ENCODE measurements at places on chromosomes 13 and 19. TPM values are rescaled to one million over a fixed set of nuclear protein-coding genes. Genes with fewer than 3 reads are reported as not detected.

- H3K36me3 ChIP-seq = peaks cover 50% of the 10 kb centered on the region
- no peak for DNase-seq
- H3K4me1 ChIP-seq = no peaks in the 10 kb centered on the region
- no peak overlapping the region for H3K27ac ChIP-seq
- no peak overlapping the region for H3K4me3 ChIP-seq
Measured at GRCh38 chr19:34416021-34416545, 11.9 kb downstream of the PDCD2L start.

GRCh38 chr13:39402221-39402970 is 200.6 kb downstream of the LHFPL6 start:
- no peaks in the 10 kb centered on the region for H3K27me3 ChIP-seq
- H3K36me3 ChIP-seq = no peaks in the 10 kb centered on the region
- no peak overlapping the region for H3K4me3 ChIP-seq

Gene LYPD5
- total RNA-seq = 0.50 TPM

Gene PNMA8A
- total RNA-seq = not detected

- peaks cover 60% of the 10 kb centered on the region for H3K4me1 ChIP-seq
- peak overlapping the region; percentile 80 for H3K27ac ChIP-seq
- no peak for DNase-seq
- H3K36me3 ChIP-seq = no peaks in the 10 kb centered on the region
Measured at GRCh38 chr19:41354343-41354953, 726 bp upstream of the TGFB1 start.

GRCh38 chr13:76803831-76804230 is 82.4 kb downstream of the KCTD12 start:
- H3K36me3 ChIP-seq = no peaks in the 10 kb centered on the region
- no peak overlapping the region for H3K27ac ChIP-seq
- no peak overlapping the region for H3K4me3 ChIP-seq
- no peak for DNase-seq
- no peaks in the 10 kb centered on the region for H3K4me1 ChIP-seq

Gene KLK7
- total RNA-seq = not detected

- no peaks in the 10 kb centered on the region for H3K27me3 ChIP-seq
- no peak for DNase-seq
- H3K36me3 ChIP-seq = no peaks in the 10 kb centered on the region
- H3K27ac ChIP-seq = no peak overlapping the region
Measured at GRCh38 chr19:14127176-14127575, 9.2 kb downstream of the ASF1B start.

DNA sequence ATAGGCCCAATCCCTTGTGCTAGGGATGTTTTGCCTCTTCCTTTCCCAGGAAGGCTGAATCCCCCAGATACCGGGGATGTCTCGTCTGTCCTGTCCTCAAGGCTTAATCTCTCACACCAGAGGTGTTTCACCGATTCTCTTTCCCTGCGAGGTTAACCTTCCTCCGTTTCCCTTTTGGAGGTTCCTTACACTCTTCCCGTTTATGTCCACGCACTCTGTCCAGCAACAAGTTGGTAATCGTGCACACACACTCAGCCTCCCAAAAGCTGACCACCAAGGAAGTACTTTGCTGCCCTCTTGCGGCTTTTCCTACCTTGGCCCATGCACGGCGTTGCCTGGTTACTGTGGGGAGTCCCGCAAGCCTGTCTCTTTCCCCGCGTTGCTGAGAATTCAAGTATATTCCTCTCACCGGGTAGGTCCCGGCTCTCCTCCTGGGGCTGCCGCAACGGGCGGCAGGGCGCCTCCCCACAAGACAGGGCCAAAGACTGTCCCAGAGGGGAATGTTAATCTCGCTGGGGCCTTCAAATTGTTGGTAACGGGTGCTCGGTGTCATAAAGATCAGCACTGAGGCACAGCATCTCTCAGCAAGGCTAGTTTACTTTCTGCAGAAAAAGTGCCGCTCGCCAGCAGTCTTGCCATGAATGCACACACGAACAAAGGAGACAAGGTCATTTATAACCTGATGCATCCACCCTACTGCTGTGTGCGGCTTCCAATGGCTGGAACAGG is 36.7 kb upstream of the CD177 start:
- no peak overlapping the region for H3K4me3 ChIP-seq
- H3K4me1 ChIP-seq = no peaks in the 10 kb centered on the region
- DNase-seq = no peak

Gene COL4A2
- total RNA-seq = not detected

- no peaks in the 10 kb centered on the region for H3K27me3 ChIP-seq
- no peak overlapping the region for H3K4me3 ChIP-seq
- H3K4me1 ChIP-seq = no peaks in the 10 kb centered on the region
Measured at GRCh38 chr13:61777271-61777670, 361.6 kb upstream of the PCDH20 start.

DNA sequence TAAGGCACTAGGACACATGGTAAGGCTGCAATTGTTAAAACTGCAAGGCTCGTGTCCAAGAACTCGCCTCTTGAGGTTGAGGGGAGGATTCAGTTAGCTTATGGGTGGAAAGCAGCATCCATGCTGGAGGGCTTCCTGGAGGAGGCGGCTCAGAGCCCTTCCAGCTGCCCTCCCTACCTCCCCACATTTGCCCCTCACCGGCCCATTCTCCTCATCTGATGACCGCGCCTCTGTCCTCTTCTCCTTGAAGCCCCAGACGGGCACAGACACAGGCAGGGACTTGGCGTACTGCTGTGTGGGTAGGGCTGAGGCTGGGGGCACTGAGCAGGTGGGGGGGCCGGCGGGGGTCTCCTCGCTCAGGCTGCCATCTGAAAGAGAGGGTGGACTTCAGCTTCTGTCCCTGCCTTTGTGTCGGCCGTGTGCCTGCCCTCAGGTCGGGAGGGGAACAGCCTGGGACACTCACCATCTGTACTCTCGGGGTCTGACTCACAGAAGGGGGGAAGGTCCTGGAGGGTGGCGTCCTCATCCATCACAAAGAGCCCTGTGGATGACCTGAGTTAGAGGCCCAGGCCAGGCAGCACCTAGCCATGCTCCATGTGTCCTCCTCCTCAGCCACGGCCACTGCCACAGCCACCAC is 4.1 kb upstream of the PNKP start:
- H3K27me3 ChIP-seq = no peaks in the 10 kb centered on the region
- DNase-seq = no peak
- no peak overlapping the region for H3K4me3 ChIP-seq
- H3K27ac ChIP-seq = no peak overlapping the region

DNA sequence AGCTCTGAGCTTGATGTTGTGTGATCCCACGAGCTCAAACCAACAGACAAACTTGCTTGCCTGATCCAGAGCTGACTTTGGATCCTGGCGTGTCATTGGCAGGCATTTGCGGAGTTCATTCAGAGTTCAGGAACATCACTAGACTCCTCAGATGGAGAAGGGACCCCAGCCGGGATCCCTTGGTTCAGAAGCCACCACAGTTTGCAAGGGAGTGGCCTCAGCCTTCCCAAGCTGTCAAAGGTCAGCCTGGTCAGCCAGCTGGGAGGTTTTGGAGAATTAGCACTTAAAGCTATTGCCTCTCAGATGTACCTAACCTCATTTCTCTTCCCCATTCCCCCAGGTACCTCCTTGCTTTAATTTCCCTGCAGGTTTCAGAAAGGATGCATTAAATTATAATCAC is 208.8 kb upstream of the SOX21 start:
- no peaks in the 10 kb centered on the region for H3K4me1 ChIP-seq
- no peak overlapping the region for H3K4me3 ChIP-seq
- no peak overlapping the region for H3K27ac ChIP-seq
- no peaks in the 10 kb centered on the region for H3K36me3 ChIP-seq
- no peaks in the 10 kb centered on the region for H3K27me3 ChIP-seq
- DNase-seq = no peak

Gene GIPR
- 6.9 TPM for total RNA-seq

DNA sequence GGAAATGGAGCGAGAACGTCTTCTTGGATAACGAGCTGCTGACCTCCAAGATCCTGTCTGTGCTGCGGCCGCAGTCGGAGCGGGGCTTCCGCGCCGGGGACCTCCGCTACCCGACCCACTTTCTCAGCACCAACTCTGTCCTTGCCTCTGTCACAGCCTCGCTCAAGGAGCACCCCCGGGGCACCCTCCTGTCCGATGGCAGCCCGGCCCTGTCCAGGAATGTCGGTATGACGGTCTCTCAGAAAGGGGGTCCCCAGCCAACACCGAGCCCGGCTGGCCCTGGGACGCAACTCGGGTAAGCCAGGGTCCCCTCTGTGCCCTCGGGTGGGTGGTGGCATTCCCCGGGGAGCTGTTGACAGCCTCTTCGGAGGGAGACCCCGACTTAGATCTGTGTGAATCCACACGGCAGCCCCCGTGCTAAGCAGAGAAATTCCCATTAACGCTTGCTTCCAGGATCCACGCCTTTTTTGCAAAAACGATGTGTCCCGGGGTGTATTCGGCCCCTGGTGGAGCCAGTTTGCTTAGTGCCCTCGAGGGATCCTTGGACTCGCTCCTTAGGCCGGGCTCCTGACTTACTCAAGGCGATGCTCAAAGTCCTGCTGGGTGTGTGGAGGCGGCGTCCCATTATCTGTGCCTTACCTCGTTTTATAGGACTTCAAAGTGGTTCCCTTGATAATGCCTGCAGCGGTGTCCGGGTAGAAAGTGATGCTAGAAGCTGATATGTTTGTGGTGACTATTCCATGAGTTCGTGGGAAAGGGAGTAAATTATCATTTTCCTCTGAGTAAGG is 48.5 kb downstream of the PEX11G start:
- no peak for DNase-seq
- no peaks in the 10 kb centered on the region for H3K4me1 ChIP-seq
- peaks cover 79% of the 10 kb centered on the region for H3K36me3 ChIP-seq
- no peak overlapping the region for H3K27ac ChIP-seq
- no peak overlapping the region for H3K4me3 ChIP-seq

DNA sequence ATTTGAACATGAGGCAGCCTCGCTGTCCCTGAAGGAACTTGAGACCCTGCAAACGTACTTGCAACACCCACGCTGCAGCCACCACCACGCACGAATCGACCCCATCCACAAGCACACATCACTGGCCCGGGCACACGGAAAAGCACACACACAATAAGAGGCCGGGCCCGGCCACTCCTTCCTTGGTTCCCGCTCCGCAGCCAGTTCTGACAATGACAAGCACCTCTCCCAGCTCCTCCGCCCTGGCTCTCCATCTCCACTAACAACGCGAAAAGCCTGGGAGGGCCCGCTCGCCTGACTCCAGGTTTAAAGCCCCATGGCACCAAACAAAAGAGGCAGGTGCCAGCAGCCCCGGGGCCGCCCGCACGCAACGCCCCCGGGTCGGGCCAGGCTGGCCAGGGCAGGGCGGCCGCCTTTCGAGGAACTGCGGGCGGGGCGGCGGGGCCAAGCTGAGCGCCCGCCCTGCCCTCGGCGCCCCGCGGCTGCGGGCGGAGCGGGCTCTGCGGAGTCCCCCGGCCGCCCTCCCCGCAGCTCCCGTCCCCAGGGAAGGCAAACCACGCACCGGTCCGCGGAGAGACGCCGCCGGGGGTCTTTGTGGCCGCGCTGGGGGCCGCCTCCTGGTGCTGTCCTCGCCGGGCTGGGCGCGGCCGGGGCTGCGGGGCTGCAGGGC is 495 bp downstream of the DCLK1 start:
- H3K36me3 ChIP-seq = no peaks in the 10 kb centered on the region
- H3K4me1 ChIP-seq = no peaks in the 10 kb centered on the region
- H3K4me3 ChIP-seq = no peak overlapping the region
- peaks cover 19% of the 10 kb centered on the region for H3K27me3 ChIP-seq
- H3K27ac ChIP-seq = no peak overlapping the region
- DNase-seq = no peak

DNA sequence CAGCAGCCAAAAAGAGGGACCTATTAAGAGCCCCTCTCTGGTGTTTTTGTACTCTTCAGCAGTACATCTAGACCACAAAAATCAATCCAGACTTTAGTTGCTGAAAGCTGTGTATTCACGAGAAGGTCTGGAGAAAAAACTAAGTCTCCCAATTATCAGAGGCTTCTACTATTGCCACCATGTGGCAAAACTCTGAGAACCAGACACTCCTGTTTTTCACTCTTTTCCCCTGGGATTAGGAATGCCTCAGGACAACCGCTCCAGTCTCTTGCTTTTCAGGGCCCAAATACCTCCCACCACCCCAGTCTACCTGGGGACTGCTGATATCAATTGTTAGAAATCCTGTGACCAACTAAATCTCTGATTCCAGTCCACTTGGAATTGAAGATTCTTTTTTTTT is 30.1 kb upstream of the OBI1 start:
- no peaks in the 10 kb centered on the region for H3K4me1 ChIP-seq
- no peaks in the 10 kb centered on the region for H3K36me3 ChIP-seq
- no peaks in the 10 kb centered on the region for H3K27me3 ChIP-seq

DNA sequence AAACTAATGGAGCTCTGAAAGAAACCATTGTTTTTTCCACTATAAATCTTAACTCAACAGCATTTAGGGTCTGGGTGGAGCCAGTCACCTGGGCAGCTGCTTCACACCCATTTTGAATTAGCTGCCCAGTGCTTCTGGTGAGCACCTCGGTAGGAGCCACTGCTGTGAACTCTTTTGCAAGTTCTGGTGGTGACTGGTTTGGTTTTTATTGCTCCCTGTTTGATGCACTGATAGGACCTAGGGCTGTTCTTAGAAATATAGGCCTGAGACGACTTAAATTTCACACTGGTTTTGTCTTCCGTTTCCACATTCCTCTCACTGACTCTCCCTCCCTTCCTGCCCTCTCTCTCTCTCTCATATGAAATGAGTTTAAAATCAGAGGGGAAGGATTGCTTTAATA is 103.9 kb downstream of the GGACT start:
- no peak for DNase-seq
- H3K4me1 ChIP-seq = peaks cover 5% of the 10 kb centered on the region
- no peak overlapping the region for H3K27ac ChIP-seq
- H3K36me3 ChIP-seq = no peaks in the 10 kb centered on the region
- no peaks in the 10 kb centered on the region for H3K27me3 ChIP-seq

Gene ZNF555
- 6.7 TPM for total RNA-seq

- peak overlapping the region; percentile 2 for H3K27ac ChIP-seq
- no peak for DNase-seq
- no peaks in the 10 kb centered on the region for H3K27me3 ChIP-seq
- peaks cover 8% of the 10 kb centered on the region for H3K4me1 ChIP-seq
- no peaks in the 10 kb centered on the region for H3K36me3 ChIP-seq
Measured at GRCh38 chr19:14555918-14556661, 15.8 kb downstream of the NDUFB7 start.

DNA sequence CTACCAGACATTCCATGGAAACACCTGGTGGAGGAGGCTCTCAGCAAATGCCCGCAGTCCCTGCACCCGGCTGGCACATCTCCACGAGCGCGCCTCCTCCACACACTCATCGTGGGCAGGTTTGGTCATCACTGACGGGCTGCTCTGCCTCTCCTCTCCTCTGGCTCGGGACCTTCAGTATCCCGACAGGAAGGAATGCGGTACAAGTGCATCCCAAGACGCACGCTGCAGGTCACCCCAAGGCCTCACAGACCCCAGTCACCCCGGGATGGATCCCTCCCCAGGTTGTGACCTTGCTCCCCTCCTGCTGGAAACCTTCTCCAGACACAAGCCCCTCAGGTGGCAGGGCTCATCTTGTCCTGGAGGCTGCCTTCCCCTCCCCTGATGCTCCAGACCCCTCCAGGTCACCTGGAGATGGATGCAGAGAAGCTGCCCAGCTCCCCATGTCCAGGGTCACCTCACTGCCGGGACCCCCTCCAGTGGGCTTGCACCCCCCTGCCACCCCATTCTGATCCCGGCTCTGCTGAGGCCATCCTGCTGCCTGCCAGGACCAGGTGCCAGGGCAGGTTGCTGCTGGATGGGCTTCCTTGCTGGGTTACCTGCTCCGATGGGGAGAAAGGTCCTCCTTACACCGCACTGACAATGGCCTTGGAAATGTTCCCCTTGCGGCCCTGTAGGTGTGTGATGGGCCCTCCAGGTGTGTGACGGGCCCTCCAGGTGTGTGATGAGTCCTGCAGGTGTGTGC is 29.9 kb downstream of the C13orf46 start:
- H3K36me3 ChIP-seq = peaks cover 2% of the 10 kb centered on the region
- no peaks in the 10 kb centered on the region for H3K27me3 ChIP-seq
- H3K4me3 ChIP-seq = no peak overlapping the region
- DNase-seq = no peak
- H3K27ac ChIP-seq = no peak overlapping the region

Gene SIGLEC11
- total RNA-seq = 0.09 TPM

Data from T-cell (primary cell).